ENCODE measurements at places on chromosomes 5 and 9.

DNA sequence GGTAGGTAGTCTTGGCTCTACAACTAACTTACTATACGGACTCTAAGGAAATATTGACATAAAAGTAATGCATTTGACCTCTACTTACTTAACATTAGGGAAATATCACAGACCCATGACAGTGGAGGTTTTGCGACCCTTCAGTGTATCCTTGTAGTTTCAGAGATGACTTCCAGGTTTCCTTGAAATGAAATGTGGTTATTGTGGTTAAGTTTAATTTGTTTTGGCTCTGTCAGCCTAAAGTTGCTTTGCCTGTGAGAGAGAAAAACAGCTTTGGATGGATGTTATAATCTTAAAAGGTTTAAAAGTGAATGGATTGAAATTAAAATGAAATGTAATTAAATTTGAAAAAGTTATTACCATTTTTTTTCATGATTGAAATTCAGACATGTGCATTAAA, 42.9 kb downstream of the LRRTM2 start:
- no peak for DNase-seq

- no peak for DNase-seq
Measured at GRCh38 chr9:93009337-93010015, 49.0 kb upstream of the SUSD3 start.

GRCh38 chr9:15915711-15916110, 362.9 kb downstream of the CCDC171 start:
- DNase-seq = no peak

DNA sequence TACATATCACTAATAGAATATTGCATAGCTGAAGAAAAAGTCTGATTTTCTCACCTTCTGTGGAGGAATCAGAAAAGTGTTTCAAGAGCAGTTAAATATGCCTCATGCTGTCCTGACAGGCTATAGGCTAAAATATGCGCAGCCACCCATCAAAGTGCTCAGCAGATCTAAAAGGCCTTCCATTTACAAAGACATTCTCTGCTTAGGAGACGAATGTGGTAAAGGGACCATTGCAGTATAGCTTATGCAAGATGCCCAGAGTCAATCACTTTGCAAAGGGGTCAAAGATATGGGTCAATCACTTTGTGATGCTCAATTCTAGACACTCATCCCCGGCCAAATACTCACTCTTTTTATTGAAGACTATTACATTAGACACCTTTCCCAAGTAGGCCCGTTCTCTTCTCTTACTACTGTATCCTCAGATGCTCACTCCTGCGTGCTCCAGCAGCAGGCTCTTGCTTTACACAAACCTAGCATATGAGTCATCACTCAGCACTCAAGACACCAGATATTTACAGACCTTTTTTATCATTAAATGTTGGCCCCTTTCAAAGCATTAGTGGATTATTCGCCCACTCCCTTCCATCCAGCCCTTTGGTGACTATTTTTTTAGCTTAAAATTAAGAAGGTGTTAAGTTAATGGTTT, 568.2 kb upstream of the CDH18 start:
- DNase-seq = no peak

GRCh38 chr5:180197016-180197702, 11.9 kb downstream of the RASGEF1C start:
- DNase-seq = no peak

GRCh38 chr9:91047529-91047928, 245.9 kb downstream of the SYK start:
- no peak for DNase-seq

GRCh38 chr9:126894052-126894603, 20.5 kb upstream of the RALGPS1 start:
- no peak for DNase-seq

DNA sequence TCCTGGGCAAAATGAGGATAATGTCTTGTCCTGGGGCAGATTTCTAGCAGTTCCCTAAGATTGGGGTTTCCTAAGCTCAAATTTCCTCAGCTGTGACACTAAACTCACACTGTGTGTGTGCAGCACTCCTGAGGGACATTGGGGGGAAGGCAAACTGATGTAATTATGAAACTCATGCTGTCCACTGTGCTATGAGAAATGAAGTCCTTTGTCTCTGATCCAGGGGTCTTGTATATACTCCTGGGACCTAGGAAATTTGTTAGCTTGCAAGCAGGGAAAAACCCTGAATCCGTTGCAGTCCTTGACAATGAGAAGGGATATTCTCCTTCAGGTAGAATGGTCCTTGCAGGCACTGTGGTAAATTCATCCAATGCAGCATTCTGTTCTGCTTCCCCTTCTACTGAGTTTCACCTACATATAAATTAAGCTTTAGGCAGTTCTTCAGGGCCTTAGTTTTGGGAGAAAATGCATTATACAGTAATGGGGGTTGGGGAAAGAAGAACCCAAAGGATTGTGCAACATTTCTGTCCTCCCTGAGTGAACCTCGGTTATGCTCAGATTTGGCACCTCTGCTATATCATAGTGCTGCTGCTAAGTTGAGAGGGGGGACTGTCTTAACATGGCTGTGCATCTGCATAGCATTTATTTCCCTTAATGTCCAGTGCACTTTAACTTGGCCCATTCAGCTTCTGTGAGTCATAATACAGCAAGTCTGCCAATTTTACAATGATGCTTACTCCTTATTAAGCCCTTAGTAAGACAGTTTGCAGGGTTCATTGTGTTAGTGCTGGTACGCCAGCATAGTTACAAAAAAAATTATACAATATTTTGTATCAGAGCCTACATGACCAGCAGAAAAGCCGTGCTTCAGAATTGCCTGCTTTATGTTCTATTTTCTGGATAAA, 80.2 kb downstream of the PJA2 start:
- DNase-seq = no peak

DNA sequence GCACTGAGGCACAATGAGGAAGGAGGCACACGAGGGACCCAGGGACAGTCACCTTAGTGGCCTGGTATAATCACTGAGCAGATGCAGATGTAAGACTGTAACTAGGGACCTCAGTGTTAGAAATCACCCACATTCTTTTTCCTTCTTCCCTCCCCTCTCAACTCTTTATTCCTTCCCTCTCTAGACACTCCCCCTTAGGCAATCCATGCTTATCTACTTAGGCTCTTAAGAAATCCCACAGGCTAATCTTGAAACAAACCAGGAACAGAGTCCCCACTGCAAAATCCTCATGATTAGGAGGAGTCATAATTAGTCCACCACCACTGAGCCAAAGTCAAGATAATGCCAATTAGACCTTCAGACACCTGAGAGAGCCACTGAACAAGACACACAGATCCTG, 84.7 kb downstream of the ELAVL2 start:
- no peak for DNase-seq

DNA sequence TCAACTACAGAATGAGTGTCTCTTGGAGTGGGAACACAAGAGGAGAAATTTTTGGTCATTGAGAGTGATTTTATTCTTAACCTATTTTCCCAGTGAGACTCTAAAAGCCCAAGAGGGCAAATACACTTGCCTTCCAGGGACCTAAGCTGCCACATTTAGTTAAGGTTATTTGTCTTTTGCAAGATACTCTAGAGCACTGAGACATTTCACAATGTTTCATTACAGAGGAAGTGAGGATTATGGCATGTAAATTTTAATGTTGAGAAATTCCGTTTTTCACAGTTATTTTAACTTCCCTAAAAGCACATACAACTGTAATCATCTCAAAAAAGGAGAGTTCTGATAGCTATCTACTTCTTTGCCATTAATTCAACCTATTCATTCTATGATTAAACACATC, 38.7 kb upstream of the RAB3C start:
- DNase-seq = no peak

DNA sequence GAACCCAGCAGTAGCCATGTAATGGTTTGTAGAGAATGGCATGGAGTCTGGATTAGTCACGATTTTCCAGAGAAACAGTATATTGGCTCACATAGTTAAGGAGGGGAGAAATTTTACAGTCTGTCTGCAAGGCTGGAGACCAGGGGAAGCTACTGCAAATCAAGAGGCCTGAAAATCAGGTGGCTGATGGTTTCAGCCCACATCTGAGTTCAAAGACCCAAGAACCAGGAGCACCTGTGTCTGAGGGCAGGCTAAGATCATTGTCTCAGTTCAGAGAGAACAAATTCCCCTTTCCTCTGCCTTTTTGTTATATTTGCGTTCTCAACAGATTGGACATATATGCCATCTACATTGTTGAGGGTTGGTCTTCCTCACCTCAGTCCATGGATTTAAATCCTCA, 207.5 kb upstream of the IRX2 start:
- DNase-seq = no peak

GRCh38 chr9:123883634-123884033, 46.3 kb downstream of the DENND1A start:
- no peak for DNase-seq

GRCh38 chr5:107739661-107740060, 68.9 kb upstream of the EFNA5 start:
- no peak for DNase-seq

- DNase-seq = no peak
Measured at GRCh38 chr5:5637173-5637572, 214.7 kb downstream of the ICE1 start.

- DNase-seq = no peak
Measured at GRCh38 chr9:77877976-77878375, 153.6 kb downstream of the GNAQ start.

- no peak for DNase-seq
Measured at GRCh38 chr9:18707489-18708205, 233.7 kb downstream of the ADAMTSL1 start.

DNA sequence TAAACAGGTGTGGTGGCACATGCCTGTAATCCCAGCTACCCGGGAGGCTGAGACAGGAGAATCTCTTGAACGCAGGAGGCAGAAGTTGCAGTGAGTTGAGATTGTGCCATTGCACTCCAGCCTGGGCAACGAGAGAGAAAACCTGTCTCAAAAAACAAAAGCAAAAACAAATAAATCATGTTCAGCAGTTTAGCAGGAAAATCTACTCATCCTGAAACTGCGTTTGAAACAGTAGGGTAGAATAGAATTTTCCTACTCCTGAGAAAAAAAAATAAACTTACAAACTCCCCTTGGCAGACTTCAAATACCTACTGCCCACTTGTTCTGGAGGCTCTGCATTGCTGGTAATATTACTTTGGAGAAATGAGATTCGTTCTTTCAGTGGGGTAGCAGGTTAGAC, 367.7 kb downstream of the GADD45G start:
- no peak for DNase-seq

DNA sequence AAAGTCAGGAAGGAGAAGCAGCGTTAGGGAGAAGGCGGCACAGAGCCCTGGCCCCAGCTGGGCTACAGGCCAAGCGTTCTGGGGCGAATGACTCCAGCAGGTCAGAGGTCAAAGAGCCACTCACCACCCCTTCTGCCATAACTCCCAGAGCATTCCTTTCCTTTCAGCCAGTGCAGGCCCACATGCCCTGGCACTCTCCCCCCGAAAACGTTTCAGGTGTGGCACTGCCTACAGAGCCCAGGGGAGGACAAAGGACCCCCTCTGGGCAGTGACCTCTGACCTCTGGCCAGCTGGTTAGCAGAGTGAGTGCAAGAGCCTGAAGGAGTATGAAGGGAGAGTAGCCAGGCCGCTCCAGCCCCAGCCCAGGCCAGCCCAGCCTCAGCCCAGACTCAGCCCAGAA, 4.9 kb downstream of the ABCA2 start:
- no peak for DNase-seq

DNA sequence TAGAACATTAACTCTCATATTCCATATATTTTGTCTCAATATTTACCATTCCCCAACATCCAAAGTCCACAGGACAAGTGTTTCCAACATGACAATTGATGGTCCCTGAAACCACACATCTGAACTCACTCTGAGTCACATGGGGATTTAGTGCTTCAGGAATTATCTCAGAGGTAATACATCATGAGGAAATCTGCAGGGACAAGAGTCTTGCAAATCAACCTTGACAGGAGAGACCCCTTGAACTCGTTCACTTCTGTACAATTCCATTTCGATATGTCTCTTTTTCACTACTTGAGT, 119.7 kb upstream of the ABCA1 start:
- no peak for DNase-seq

DNA sequence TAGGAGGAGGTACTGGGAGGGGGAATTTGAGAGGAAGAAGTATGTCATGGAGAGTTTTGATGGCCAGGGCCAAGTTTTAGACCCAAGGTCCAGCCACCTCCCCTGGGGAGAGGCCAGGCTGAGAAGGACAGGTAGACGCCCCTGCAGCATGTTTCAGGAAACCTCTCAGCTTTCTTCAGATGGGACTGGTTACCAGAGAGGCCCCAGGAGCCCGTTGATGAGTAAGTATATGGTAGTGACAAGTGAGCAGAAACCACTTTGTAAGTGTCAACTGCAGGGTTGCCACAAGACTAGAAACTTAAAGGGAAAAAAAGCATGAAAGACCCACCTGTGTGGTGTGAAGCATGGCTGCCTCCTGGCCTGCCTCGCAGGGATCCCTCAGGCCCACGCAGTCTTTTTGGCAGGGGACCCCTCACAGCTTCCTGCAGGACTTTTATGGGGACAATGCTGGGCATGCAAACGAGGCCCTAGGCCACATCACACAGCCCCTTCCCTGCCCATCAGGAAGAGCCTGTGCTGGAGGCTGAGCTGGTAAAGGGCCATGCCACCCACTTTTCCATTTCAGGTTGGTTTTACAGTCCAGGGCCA, 255.9 kb downstream of the FSTL4 start:
- DNase-seq = no peak

DNA sequence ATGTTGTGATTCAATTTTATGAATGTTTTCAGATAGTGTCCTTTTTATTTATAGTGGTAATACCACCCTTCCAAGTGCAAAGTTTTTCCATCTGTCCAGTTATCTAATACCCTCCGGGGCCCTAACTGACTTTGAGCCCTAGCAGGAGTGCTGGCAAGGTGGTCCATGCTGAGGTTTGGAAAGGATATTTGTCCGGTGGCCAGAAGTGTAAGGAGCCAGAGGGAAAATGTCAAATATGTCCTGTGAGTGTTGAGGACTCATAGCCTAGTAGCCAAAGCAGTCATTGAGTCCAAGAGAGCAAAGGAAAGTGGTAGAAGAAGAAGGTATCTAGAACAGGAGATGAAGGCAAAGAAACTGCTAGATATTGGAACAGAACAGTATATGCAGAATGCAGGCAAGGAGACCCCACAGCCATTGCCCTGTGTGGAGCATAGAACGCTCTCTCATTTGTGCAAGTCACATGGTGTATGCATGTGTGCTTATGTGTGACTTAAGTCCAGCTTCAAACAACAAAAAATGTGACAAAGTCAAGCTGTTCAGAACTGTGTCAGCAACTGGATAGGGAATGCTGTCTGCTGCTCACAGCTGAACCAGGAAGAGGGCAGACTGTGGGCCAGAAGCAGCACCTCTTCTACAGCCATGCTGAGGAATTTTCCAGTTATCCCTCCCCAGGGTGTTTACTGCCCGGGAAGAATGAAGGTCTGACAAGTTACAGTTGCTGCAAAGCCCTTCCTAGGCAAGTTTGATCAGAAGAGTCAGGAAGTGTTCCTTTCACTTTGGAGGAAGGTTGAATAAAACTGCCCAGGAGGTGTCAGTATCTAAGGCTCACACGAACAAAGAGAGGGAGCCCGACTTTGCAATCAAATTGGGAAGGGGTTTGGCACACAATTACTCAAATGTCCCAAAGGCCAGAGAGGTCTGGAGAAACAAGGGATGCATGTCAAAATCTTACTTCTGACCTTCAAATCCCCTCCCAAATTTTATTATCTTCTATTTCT, 463.3 kb upstream of the DMAC1 start:
- DNase-seq = no peak

- DNase-seq = no peak
Measured at GRCh38 chr5:154419236-154419635, 26.6 kb upstream of the SAP30L start.

All from GM18507 (cell line).